Stimulated activated CD4-positive, alpha-beta T cell treated with anti-CD3 and anti-CD28 coated beads, Interleukin-12 subunit alpha, Interleukin-12 subunit beta, amount 100 ng/mL, for 4 hours (primary cell): ENCODE measurements at places on chromosomes 7 and 10.

GRCh38 chr7:45084336-45084735 is 4.4 kb downstream of the NACAD start:
- DNase-seq: no peak

DNA sequence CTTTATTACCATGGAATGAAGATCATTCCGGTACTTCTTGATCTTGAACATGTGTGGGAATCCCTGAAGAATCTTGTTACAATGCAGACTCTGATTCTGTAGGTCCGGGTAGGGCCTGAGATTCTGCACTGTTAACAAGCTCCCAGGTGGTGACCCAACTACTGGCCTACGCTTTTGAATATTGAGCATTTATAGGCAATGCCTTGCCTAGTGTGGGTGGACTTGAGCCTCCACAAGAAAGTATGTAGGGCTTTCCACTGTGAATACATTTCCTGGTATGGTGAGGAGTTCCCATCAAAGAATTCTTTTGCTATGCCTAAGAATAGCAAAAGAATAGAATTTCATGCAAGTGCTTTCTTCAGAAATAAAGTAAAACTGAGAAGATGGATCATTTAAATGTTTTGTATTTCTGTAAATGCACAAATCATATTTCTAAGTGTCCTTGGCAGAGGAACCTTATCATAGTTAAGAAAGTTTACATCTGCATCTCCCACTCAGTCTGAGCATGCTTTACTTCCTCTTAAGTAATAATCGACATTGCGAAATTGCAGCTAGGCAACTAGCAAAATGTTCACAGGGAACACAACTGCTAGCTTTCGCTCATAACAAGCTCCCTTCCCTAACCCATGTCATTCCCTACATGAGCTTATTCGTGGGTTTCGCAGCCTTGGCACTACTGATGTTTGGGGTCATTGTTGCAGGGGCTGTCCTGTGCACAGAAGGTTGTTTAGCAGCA is 71.4 kb downstream of the AHR start:
- no peak for DNase-seq

GRCh38 chr10:125135771-125136035 is 24.7 kb downstream of the CTBP2 start:
- no peak for DNase-seq

- DNase-seq: no peak
Measured at GRCh38 chr10:62583876-62584615, 209.9 kb downstream of the ZNF365 start.

GRCh38 chr10:14904316-14904732 is 25.7 kb downstream of the SUV39H2 start:
- DNase-seq: no peak

GRCh38 chr7:11415101-11415500 is 416.9 kb downstream of the THSD7A start:
- DNase-seq: no peak

- no peak for DNase-seq
Measured at GRCh38 chr7:92827464-92828120, 8.8 kb downstream of the CDK6 start.

GRCh38 chr10:43377424-43377883 is 6.0 kb downstream of the FXYD4 start:
- no peak for DNase-seq

- no peak for DNase-seq
Measured at GRCh38 chr10:74084955-74085354, 65.7 kb downstream of the AP3M1 start.

DNA sequence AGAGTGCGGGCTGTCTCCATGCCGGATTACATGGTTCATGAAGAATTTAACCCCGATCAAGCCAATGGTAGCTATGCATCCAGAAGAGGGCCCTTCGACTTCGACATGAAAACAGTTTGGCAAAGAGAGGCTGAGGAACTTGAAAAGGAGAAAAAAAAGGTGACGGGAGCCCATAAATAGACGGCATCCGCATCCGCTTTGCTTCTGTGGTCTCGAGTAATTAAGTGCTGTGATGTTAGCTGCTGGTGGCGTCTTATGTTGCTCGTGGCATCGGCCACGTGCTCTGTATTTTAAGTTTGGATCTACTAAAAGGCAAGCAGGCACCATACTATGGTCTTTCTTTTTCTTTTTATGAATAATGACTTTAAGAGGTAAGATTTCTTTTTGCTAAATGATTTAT is 11.1 kb downstream of the C7orf57 start:
- DNase-seq: no peak

DNA sequence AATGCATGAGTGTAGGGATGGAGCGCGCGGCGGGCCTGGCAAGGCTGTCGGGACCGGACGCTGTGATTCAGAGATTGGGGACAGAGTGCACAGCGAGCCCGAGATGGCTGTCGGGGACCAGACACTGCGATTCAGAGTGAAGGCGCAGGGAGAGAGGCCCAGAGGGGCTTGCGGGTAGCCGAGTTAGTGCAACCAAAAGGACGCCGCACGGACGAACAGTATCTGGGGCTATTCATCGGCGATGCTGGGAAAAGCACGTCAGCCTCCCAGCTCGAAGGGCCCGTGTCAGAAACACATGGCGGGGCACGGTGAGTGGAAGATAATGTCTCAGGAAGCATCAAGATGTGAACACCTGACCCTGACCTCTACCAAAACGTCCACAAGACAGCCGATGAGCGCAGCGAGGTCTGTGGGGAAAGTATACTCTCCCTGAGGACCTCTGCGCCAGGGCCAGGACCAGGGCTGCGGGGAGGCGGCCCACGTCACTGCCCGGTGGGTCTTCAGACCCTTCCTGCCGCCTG is 215.8 kb downstream of the ZMYND11 start:
- no peak for DNase-seq

GRCh38 chr10:116207690-116208089 is 65.3 kb downstream of the GFRA1 start:
- DNase-seq: no peak

DNA sequence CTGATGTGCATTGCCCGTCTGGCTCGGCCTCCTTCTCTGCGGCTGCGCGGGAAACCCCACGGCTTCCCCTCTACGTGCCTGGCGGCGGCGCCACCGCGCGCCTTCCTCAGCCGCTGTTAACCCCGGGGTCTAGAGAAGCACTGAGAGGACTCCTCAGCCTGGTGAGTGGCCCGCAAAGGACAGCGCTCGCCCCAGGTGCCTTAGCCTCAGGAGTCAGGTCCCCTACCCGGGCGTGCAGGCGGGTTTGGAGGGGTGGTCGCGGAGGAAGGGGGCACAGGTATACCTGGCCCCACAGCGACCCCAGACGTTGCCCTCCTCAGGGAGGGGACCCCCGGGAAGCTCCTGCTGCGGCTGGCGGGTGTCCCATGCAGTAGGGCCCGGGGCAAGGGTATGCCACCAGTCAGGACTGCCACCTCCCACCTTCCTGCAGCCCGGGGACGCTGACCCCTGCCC is 51.0 kb downstream of the ARL5B start:
- DNase-seq: no peak

- no peak for DNase-seq
Measured at GRCh38 chr10:28278842-28279241, 24.0 kb downstream of the MPP7 start.

DNA sequence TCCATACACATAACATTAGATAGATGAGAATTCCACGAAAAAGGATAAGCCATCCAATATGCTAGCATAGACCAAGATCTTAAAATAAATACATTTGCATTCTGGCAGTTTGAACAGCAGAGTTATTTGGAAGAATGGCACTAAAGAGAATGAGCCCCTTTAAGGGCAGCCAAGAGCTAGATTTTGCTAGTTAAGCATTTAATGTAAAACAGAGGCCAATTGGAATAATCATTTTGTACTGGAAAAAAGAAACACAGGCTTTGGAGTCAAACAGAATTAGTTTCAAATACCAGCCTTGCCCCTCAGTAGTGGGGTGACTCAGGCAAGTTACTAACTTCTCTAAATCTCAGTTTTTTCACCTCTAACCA is 56.2 kb downstream of the LRRTM3 start:
- no peak for DNase-seq

GRCh38 chr10:58350619-58351323 is 16.0 kb downstream of the UBE2D1 start:
- no peak for DNase-seq

GRCh38 chr10:62708569-62708968 is 96.0 kb upstream of the ADO start:
- DNase-seq: no peak

DNA sequence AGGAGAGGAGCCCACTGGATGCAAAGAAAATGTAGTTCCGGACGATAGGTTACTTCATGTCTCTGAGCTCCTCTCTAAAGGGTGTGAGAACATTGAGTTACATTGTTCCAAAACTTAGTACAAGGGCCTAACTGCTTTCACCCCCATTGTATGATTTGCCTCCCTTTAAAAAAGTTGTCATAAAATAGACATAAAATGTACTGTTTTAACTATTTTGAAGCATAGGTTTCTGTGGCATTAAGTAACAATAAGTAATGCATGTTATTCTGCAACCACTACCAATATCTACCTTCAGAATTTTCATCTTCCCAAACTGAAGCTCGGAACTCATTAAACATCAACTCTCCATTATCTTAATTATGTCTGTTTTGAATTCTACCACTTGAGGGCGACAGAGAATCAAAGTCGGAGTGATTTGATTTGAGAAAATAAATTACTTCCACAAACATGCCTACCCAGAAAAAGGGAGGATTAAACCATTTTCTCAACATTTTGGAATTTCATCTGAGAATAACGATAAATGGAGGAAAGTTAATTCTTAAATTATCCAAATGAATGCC is 2.7 kb downstream of the IGFBP1 start:
- DNase-seq: no peak

- no peak for DNase-seq
Measured at GRCh38 chr7:82789883-82790609, 346.5 kb upstream of the CACNA2D1 start.

DNA sequence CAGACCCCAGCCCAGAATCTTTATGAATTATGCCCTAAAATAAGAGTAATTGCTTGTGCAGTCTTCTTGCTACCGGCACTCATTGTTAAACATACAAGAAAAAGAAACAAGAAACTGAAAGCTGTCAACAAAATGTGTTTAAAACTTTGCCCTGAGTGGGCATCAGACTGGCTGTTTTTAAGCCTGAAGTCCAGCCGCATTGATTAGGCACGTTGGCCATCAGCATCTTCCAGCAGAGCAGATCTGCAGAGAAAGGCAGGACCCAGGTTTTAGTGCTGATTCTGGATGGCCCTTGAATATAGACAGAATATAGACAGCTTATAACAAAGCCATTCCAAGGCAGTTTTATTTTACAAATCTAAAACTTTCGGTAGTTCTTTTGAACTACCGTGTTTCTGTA is 102.8 kb downstream of the POLL start:
- DNase-seq: no peak

DNA sequence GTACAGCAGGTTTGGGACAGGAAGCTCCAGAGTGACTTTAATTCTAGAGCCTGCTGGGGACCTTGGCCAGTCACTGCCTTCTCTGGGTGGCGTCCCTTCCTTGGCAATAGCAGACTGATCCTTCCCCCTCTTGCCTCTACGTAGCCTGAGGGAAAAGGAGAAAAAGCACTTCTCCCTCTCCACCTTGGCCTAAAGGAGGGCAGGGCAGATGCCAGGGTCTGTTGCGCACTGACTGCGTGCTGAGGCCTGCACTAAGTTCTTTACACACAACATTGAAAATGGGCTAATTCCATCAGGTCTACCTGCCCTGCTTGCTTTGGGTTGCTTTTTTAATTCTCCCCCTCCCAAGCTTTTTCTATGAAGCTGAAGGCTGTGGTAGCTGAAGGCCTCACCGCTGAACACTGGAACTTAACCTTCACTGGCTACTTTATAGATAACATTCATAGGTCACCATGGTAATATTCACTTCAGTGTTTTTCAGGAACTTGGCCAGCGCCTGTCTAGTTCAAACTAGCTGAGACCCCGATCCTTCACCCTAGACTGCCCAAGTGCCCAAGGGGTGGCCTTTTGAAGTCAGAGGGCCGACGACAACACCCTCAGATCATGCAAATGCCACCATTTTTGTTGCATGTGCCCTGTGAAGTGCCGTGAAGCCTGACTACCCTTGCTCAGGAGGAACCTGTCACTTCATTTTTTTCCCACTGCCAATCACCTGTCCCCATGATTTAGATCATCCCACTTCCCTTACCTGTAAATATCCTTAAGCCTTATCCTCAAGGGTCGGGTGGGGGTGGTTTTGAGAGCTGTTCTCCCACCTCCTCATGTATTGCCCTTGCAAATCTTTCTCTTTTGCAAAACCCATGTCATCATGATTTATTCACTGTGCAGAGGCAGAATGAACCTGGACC is 28.7 kb downstream of the PRF1 start:
- DNase-seq: no peak

GRCh38 chr10:124520558-124521428 is 59.2 kb downstream of the LHPP start:
- no peak for DNase-seq
